ENCODE measurements at places on chromosomes 7 and 10.

GRCh38 chr10:61390851-61391250 lies 62.3 kb downstream of the TMEM26 start:
- no peak for DNase-seq

DNA sequence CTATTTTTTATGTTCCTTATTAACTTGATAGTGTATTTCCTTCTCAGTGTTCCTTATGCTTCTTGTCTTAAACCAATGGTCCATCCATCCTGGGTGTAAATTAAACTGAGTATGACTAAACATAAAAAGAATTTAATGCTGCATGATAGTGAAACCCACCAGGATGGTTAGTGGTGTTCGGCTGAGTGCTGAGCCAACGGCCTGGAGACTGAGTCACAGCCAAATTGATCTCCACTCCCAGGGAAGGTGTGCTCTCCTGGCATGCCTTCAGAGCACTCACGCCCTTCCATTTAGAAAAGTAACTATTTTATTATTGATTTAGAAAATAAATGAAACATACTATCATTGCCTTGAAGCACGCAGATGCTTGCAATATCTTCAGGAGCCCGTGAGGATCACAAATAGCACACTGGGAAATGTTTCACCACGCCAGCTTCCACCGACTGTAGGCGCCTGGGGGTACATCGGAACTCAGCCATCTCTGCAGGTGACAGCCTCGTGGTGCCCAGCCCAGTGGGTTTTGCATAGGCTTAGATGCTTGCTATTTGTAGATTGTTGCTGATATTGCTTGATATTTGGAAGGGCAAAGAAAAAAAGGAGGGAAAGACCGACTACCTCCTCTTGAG lies 40.0 kb upstream of the LOXL4 start:
- DNase-seq, result no peak

GRCh38 chr10:63515002-63515763 lies 6.0 kb upstream of the REEP3 start:
- DNase-seq, result no peak

- no peak for DNase-seq
These were observed 57.0 kb downstream of the CC2D2B start for GRCh38 chr10:95964756-95965155.

- DNase-seq, result no peak
These were observed 39.7 kb upstream of the TNKS2 start for GRCh38 chr10:91758303-91759146.

- DNase-seq, result no peak
These were observed 17.6 kb downstream of the AKR1B1 start for GRCh38 chr7:134441264-134441663.

- peak; percentile 32 for DNase-seq
These were observed 294.3 kb downstream of the BBS9 start for GRCh38 chr7:33423646-33424020.

- no peak for DNase-seq
These were observed 183.1 kb downstream of the EXOC4 start for GRCh38 chr7:133436014-133436428.
